ENCODE measurements at places on chromosomes 7 and 10.

DNA sequence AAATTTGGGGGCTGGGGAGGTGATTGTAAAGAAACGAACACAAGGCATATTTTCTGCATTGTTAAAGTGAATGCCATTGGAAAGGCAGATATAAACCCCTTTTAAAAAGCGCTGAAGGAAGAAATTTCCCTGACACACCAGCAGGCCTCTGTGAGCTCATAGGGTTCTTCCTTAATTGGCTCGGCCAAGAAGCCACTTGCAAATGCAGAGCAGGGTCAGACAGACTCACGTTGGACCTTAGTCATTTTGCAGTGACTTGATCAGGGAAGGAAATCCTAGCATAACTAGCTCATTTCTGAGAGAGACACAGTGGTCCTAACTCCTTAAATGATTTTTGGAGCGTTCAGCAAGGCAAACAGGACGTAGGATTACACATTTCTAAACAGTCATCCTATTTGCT is 1461.4 kb downstream of the GATA3 start:
- no peaks in the 10 kb centered on the region for H3K36me3 ChIP-seq
- no peak overlapping the region for H3K4me3 ChIP-seq
- no peak overlapping the region for H3K27ac ChIP-seq
- no peaks in the 10 kb centered on the region for H3K4me1 ChIP-seq
- no peak for DNase-seq

- no peak overlapping the region for H3K4me3 ChIP-seq
- no peaks in the 10 kb centered on the region for H3K4me1 ChIP-seq
- H3K36me3 ChIP-seq = no peaks in the 10 kb centered on the region
- DNase-seq = no peak
- H3K27ac ChIP-seq = no peak overlapping the region
Observed at GRCh38 chr10:92801978-92802872, 46.1 kb upstream of the EXOC6 start.

GRCh38 chr7:78850093-78850740 is 603.2 kb downstream of the MAGI2 start:
- no peaks in the 10 kb centered on the region for H3K4me1 ChIP-seq
- no peak overlapping the region for H3K27ac ChIP-seq
- H3K4me3 ChIP-seq = no peak overlapping the region
- no peak for DNase-seq

DNA sequence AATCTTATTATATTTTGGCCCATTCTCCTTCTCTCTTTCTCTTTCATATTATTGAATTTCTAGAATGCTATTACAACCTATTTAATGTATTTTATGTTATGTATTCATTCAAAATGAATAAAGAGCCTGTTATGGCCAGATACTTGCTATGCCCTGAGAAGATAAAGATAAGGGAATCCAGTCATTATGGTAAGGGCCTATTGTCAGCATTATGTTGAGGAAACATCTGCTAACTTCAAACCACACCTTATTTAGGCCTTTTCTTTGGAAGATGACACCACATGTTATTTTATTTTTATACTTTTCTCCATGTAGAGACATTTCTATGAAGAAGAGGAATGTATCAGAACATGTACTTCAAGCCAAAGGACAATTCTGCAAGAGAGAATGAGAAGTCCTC is 60.5 kb upstream of the MPP7 start:
- peaks cover 35% of the 10 kb centered on the region for H3K4me1 ChIP-seq
- no peak overlapping the region for H3K4me3 ChIP-seq
- no peak for DNase-seq
- H3K36me3 ChIP-seq = no peaks in the 10 kb centered on the region
- no peaks in the 10 kb centered on the region for H3K27me3 ChIP-seq

Data from B cell (primary cell).